Spleen (tissue), 13 donors: ENCODE measurements at places on chromosomes 3 and 15. TPM values are rescaled to one million over a fixed set of nuclear protein-coding genes. Genes with fewer than 3 reads are reported as not detected.

GOLGA8S gene
- total RNA-seq, result 0.70 TPM

DNA sequence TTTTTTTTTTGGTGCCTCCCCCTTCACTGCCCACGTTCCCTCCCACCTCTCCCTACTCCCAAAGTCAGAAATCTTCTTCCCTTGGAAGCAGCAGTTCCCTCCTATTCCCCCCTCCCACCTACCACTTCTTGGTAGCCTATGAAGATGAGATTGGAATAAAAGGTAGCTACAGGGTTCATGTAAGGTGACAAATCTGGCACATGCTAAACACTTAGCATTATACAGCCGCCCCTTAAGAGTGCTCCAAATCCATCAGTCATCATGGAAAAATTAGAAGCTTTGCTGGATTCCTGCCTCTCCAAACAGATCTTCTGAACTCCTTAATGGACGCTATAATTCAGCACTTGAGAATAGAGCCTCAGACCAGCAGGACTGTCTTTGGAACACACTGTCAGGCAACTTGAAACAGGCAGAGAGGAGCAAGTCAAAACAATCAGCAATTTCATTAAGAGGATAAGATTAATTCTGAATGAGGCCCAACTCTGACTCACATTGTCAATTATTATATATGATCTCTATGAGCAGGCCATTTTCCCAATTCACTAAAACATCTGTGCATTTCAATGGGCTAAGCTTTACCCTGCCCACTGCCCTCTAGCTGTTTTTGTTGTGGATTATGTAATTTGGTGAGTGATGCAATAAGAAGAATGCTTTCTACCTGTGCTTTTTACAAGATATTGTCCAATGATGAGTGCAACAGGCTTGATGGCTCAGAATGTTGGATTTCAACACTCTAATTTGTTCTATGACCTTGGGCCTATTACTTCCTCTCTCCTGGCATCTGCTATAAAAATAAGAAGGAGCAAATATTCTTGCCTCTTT, 34.6 kb upstream of the SPRED1 start:
- H3K4me3 ChIP-seq, result no peak overlapping the region
- no peaks in the 10 kb centered on the region for H3K27me3 ChIP-seq
- no peak overlapping the region for H3K27ac ChIP-seq
- no peaks in the 10 kb centered on the region for H3K36me3 ChIP-seq

- no peaks in the 10 kb centered on the region for H3K36me3 ChIP-seq
- DNase-seq, result no peak
- peaks cover 20% of the 10 kb centered on the region for H3K4me1 ChIP-seq
- no peak overlapping the region for H3K4me3 ChIP-seq
Measured at GRCh38 chr3:133563186-133563591, 10.3 kb upstream of the CDV3 start.

DNA sequence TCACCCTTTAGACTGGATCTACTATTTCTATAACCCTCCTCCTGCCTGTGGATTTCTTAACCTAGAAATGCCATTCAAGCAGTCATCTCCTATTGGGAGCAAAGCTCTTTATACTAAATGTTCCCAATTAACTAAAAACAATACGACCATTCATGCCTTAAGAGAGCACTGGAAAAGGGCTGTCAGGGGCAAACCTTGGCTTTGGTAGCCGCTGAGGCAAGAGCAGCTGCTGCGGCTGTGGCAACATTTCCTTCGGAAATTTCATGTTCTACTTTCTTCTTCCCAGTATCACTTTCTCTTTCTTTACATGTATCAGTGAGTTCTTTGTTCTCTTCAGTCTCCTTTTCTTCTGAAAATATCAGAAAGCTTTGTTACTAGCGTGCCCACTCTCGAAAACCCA, 56.3 kb upstream of the CSPG5 start:
- H3K27me3 ChIP-seq, result no peaks in the 10 kb centered on the region
- no peaks in the 10 kb centered on the region for H3K36me3 ChIP-seq
- peaks cover 14% of the 10 kb centered on the region for H3K4me1 ChIP-seq
- DNase-seq, result no peak
- no peak overlapping the region for H3K4me3 ChIP-seq
- H3K27ac ChIP-seq, result peak overlapping the region; percentile 11

GRCh38 chr3:56616478-56617006, 59.6 kb downstream of the CCDC66 start:
- DNase-seq, result no peak
- no peak overlapping the region for H3K4me3 ChIP-seq
- no peak overlapping the region for H3K27ac ChIP-seq
- H3K36me3 ChIP-seq, result peaks cover 94% of the 10 kb centered on the region
- no peaks in the 10 kb centered on the region for H3K27me3 ChIP-seq

DNA sequence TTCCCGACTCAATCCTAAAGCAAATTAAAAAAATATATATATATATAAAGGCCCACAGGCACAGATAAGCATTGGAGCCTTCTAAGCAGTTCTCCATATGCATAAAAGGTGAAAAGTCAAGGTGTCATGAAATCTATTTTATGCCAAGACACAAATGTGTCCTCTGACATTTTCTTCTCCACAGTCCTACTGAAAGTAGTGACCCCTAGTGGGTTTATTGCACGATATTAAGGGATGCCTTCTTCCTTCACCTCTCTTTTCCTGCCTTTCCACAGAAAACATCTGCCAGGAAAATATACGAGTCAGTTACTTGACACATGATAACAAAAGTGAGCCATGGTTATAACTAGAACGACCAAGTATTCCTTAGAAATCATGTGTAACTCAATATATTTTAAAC, 303.2 kb downstream of the TIGIT start:
- no peaks in the 10 kb centered on the region for H3K36me3 ChIP-seq
- no peaks in the 10 kb centered on the region for H3K27me3 ChIP-seq
- no peak overlapping the region for H3K27ac ChIP-seq
- H3K4me3 ChIP-seq, result no peak overlapping the region

GRCh38 chr3:119243712-119244111, 3.0 kb upstream of the B4GALT4 start:
- DNase-seq, result no peak
- H3K4me1 ChIP-seq, result peaks cover 27% of the 10 kb centered on the region
- no peaks in the 10 kb centered on the region for H3K36me3 ChIP-seq
- H3K27ac ChIP-seq, result no peak overlapping the region
- H3K27me3 ChIP-seq, result no peaks in the 10 kb centered on the region

BRPF1 gene
- total RNA-seq, result 31.9 TPM

SNUPN gene
- 23.1 TPM for total RNA-seq

- H3K4me1 ChIP-seq, result peaks cover 18% of the 10 kb centered on the region
- H3K27me3 ChIP-seq, result no peaks in the 10 kb centered on the region
- peaks cover 27% of the 10 kb centered on the region for H3K36me3 ChIP-seq
- H3K27ac ChIP-seq, result peak overlapping the region; percentile 98
- no peak overlapping the region for H3K4me3 ChIP-seq
- no peak for DNase-seq
Measured at GRCh38 chr15:90901175-90902039, 1.7 kb upstream of the MAN2A2 start.

DNA sequence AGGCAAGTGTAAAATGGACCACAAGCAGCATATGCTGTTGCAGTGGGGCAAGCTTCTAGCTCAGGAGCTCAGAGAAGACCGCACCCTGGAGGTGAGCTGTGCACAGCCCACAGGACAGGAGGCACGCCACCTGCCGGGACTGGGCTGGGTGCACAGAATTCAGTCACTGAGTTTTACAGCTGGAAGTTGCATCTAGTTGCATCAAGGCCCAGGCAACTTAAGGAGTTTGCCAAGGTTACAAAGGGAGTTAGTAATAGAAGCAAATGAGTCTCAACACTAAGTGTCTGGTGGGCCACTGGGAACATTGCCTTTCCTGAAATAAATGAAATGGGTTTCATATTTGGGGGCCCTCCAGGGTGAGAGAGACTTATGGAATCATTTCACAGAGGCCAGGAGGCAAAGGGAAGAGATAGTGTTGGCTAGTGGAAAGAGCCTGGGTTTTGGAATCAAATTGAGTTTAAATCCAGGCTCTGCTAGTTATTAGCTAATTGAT, 36.0 kb upstream of the TIMP4 start:
- no peak overlapping the region for H3K4me3 ChIP-seq
- H3K4me1 ChIP-seq, result peaks cover 49% of the 10 kb centered on the region
- no peaks in the 10 kb centered on the region for H3K36me3 ChIP-seq

- no peaks in the 10 kb centered on the region for H3K27me3 ChIP-seq
- DNase-seq, result no peak
- H3K4me3 ChIP-seq, result no peak overlapping the region
- peaks cover 12% of the 10 kb centered on the region for H3K4me1 ChIP-seq
- no peak overlapping the region for H3K27ac ChIP-seq
Measured at GRCh38 chr3:112376241-112376911, 43.4 kb downstream of the CD200 start.

DNA sequence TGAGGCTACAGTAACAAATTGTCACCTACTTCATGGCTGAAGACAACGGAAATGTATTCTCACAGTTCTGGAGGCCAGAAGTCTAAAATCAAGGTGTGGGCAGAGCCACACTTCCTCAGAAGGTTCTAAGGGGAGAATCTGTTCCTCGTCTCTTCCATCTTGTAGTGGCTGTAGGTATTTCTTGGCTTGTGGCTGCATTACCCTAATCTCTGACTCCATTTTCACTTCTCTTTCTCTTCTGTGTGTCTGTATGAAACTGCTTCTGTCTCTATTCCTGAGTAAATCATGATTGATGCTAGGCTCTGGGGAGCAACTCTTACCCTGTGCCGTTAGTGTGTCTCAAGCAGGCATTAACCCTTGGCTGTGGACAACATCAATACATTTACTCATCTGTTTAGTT, 164.7 kb downstream of the SQOR start:
- DNase-seq, result no peak
- no peaks in the 10 kb centered on the region for H3K4me1 ChIP-seq
- no peak overlapping the region for H3K27ac ChIP-seq
- H3K36me3 ChIP-seq, result no peaks in the 10 kb centered on the region
- H3K27me3 ChIP-seq, result no peaks in the 10 kb centered on the region

ECT2 gene
- total RNA-seq, result 17.4 TPM

LMAN1L gene
- 164 TPM for total RNA-seq

ATP8B4 gene
- total RNA-seq, result 42.8 TPM

INTS14 gene
- 71.3 TPM for total RNA-seq

DNA sequence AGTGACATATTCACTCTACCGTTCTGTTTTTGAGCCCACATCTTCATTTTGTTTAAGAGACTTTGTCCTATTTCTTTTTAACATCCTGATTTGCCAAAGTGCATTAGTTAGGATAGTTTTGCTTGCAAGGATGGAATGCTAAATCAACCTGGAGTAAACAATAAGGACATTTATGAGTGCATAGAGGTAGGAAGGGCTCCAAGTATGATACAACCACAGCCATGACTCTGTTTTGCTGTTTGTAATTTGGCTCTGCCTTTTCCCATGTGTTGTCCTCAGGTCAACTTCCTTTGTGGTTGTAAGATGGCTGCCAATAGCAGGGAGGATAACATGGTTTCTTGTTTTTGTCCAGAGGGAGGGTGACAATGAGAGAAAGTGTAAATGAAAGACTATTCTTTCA, 66.4 kb upstream of the GOLIM4 start:
- H3K27ac ChIP-seq, result no peak overlapping the region
- H3K4me3 ChIP-seq, result no peak overlapping the region
- DNase-seq, result no peak

DNA sequence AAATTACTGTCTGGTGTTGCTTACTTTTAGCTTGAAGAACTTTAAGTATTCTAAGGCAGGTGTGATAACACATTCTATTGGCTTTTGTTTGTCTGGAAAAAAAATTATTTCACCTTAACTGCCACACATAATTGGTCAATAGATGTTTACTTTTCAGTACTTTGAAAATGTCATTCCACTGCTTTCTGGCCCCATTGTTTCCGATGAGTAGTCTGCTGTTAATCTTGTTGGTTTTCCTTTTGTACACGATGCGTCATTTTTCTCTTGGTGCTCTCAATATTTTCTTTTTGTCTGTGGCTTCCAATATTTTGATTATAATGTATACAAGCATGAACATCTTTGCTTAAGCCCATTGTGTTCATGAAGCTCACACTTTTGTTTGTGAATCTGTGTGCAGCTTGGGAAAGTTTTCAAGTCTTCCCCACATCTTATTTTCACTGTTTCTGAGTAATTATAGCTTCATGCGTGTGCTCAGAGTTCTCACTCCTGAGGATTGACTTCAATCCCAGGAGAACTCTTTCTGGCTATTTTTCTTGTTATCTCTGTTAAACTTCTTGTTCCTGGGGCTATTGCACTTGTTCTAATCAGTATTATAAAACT, 664.7 kb downstream of the IGSF11 start:
- no peak for DNase-seq
- H3K4me1 ChIP-seq, result no peaks in the 10 kb centered on the region
- no peaks in the 10 kb centered on the region for H3K27me3 ChIP-seq

CLDN11 gene
- 6.7 TPM for total RNA-seq

CRYGS gene
- 5.3 TPM for total RNA-seq

DNA sequence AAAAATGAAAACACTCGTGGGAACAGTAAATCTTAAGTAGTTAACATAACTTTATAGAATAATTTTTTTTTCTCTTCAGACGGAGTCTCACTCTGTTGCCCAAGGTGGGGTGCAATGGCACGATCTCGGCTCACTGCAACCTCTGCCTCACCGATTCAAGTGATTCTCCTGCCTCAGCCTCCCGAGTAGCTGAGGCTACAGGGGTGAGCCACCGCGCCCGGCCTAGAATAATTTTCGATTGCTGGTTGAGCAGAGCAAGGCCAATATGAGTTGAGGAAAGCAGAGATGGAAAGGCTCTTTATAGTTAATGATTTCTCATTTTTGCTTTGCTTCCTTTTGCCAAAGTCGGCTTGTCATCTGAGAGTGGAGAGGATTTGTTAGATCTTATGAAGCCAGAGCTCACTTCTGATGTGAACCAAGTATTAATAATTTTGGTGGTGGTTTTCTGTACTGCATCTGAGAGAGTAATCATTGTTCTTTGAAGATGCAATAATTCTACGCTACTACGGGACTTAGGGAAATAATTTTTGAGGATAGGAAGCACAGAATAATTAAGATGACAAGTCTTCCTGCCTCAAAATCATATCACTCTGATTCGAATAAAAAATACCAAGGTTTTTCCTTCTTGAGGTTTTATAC, 1.6 kb upstream of the GOLM2 start:
- H3K27ac ChIP-seq, result peak overlapping the region; percentile 93
- peak; percentile 78 for DNase-seq
- H3K4me3 ChIP-seq, result peak overlapping the region; percentile 92
- no peaks in the 10 kb centered on the region for H3K27me3 ChIP-seq

ADCY5 gene
- 16.4 TPM for total RNA-seq

- DNase-seq, result no peak
- H3K27me3 ChIP-seq, result no peaks in the 10 kb centered on the region
- no peak overlapping the region for H3K4me3 ChIP-seq
- H3K36me3 ChIP-seq, result no peaks in the 10 kb centered on the region
- H3K27ac ChIP-seq, result peak overlapping the region; percentile 77
Measured at GRCh38 chr15:92818651-92819277, 81.4 kb upstream of the CHD2 start.

IQCH gene
- total RNA-seq, result 2.2 TPM

DNA sequence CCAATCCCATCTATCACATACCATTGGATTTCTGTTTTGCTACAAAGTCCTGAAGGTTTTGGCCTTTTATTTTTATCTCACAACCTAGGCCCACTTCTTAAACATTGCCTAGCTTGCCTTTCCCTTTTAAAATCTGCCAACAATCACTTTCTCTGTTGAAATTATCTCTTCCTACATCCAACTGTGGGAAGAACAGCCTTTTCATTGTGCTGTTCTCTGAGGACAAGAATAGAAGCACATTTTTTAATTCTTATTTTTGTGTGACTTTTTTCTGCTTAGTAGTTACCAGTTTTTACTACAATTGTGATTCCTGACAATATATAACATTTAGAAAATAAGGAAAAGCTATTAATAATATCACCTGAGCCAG, 159.2 kb downstream of the CNTN6 start:
- H3K4me3 ChIP-seq, result no peak overlapping the region
- no peaks in the 10 kb centered on the region for H3K36me3 ChIP-seq
- no peaks in the 10 kb centered on the region for H3K4me1 ChIP-seq
- DNase-seq, result no peak
- H3K27me3 ChIP-seq, result no peaks in the 10 kb centered on the region

GRCh38 chr3:195697582-195698324, 23.0 kb upstream of the MUC20 start:
- no peak overlapping the region for H3K4me3 ChIP-seq
- no peak overlapping the region for H3K27ac ChIP-seq
- no peak for DNase-seq

CPLX3 gene
- total RNA-seq, result 47.7 TPM
